Fibroblast of the aortic adventitia (primary cell): ENCODE measurements at places on chromosomes 7 and 10.
A peak's percentile ranks its signal among the peaks of the same experiment; 100 is the strongest.

GRCh38 chr7:901388-902154, 25.2 kb downstream of the GET4 start:
- DNase-seq = peak; percentile 82

DNA sequence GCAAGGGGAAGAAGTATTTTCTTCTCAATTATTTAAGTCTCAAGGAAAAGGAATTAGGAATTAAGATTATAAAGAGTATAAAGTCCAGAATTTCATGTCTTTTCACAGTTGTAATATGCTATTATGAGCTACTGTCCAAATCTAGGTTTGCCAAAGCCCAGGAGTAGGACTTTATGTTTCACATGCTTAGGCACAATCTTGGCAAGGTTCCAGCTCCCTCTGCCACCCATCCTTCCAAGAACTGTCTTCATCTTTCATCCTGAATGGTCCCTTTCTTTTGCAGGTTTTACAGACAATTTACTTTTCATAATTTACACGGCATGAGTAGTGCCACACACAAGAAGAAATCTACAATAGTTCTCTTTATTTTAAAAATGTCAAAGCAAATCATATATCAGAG, 29.5 kb downstream of the SLC16A9 start:
- DNase-seq = no peak

DNA sequence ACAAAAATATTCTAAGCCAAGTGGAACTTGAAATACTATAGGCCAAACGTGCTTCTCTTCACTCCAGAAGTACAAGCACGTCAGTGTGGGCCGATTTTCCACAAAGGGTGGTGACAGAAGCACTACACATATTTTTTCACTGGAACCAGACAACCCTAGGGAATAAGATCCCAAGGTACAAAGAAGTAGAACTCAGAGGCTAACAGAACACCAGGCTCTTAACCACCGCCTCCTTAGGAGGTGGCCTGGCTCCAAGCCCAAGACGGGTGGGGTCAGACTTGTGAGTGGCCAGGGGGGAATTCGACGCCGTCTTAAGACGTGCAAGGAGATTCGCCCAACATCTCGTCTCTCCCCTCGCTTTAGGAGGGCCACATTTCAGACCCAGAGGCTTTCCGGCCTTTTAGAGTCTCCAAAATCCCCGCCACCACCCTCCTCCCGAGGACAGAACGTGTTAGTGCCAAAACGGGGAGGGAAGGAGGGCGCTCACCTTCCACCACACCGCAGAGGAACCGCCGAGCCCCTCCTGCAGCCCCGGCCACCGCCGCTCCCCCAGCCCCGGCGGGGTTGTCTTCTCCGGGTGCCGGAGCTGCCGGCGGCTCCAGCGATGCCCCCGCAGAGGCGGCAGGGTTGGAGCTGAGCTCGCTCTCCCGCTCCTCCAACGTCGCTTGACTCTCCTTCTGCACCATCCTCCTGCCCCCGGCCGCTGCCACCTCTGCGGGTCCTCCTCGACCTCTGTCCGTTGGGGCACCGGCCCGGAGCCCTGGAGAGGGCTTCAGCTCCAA, 716 bp downstream of the OGA start:
- DNase-seq = peak; percentile 97

DNA sequence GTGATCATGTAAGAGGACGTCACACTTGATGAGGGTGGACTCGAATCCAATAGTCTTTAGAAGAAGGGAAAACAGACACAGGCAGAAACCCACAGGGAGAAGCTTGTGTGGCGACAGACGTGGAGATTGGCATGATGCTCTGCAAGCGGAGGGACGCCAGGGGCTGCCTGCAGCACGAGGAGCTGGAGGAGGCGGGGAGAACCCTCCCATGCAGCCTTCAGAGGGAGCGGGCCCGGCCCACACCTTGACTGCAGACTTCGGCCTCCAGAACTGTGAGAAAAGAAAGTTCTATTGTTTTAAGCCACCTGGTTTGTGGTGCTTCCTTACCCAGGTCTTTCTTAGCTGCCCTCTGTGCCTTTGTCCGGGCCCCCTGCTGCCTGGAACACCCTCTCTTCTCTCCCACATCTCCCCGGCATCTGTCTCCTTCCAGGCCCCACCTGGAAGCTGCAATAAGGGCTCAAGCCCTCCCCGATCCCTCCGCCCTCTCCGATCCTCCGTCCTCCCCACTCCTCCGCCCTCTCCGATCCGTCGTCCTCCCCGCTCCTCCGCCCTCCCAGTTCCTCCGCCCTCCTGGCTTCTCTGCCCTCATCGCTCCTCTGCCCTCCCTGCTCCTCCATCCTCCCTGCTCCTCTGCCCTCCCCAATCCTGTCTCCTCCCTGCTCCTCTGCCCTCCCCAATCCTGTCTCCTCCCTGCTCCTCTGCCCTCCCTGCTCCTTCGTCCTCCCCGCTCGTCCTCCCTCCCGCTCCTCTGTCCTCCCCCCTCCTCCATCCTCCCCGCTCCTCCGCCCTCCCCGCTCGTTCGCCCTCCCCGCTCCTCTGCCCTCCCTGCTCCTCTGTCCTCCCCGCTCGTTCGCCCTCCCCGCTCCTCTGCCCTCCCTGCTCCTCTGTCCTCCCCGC, 17.4 kb upstream of the PRKAG2 start:
- DNase-seq = no peak

- DNase-seq = no peak
Measured at GRCh38 chr7:55149001-55149400, 130.2 kb downstream of the EGFR start.

- no peak for DNase-seq
Measured at GRCh38 chr7:14734839-14735321, 167.7 kb downstream of the DGKB start.

DNA sequence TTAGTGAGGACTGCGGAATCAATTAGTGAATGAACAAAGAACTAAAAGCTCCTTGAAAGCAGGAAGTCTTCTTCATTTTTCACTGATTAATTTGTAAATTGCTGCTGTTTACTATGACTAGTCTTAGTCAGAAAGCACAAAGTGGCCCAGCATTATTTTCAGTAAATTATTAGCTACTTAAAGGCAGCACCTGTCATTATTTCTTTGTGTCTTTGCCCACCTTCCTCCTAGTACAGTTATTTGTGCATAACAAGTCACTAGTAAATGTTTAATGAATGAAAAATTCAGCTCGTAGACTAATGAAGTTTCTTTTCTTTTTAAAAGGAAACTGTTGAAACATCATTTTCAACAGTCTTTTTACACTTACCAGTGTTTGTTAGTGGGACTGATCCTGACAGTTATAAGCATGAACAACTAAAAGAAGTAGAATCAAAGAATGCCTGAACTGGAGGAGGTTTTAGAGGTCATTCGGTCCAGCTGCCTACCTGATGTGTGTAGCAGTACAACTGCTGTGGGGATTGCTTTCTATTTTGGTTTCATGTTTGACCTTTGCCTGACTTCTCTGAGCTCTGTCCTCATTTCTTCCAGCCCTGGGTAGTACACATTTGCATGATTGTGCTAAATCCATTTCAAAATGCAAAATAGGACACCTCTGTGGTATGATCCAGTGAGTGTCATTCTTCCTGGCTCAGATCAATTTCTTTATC, 140.0 kb upstream of the PHYHIPL start:
- DNase-seq = no peak
